ENCODE measurements at places on chromosomes 6 and 20.
A peak's percentile ranks its signal among the peaks of the same experiment; 100 is the strongest.

GRCh38 chr6:51913265-51913664, 174.1 kb downstream of the PKHD1 start:
- DNase-seq, result no peak

GRCh38 chr6:73695619-73696421, at the start of gene CD109:
TSS of gene CD109 (plus strand) at chr6:73696203. CDS start at chr6:73696216, 13 bp downstream.
- DNase-seq, result peak; percentile 59

- DNase-seq, result no peak
Measured at GRCh38 chr6:20582586-20583443, 48.6 kb downstream of the CDKAL1 start.

DNA sequence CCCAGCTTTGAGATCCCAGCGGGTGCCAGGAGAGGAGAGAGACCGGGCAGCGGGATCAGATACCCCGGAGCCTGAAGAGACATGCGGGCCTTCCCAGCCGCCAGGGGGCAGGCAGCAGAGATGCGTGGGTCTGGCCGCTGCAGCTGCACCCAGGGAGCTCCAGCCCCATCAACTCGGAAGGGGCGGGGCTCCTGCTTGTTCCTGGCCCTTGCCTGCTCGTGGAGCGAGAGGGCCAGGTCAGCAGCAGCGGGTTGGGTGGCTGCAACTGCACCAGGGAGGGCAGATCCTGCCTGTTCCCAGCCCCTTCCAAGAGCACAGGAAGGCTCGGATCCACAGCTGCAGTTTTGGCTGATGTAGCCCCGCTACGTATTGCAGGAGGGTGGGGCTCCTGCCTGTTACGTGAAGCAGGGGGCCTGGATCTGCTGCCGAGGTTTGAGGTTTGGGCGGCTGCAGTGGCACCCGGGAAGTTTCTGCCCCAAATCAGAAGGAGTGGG, 532.8 kb downstream of the RFPL4B start:
- no peak for DNase-seq

- no peak for DNase-seq
Measured at GRCh38 chr6:147201885-147202515, 2.2 kb upstream of the STXBP5 start.

- no peak for DNase-seq
Measured at GRCh38 chr6:144178323-144178722, 28.0 kb downstream of the STX11 start.

GRCh38 chr20:59006864-59007664, at the start of gene CTSZ:
TSS of gene CTSZ (minus strand) at chr20:59007254. CDS start at chr20:59007128, 126 bp downstream.
- no peak for DNase-seq

DNA sequence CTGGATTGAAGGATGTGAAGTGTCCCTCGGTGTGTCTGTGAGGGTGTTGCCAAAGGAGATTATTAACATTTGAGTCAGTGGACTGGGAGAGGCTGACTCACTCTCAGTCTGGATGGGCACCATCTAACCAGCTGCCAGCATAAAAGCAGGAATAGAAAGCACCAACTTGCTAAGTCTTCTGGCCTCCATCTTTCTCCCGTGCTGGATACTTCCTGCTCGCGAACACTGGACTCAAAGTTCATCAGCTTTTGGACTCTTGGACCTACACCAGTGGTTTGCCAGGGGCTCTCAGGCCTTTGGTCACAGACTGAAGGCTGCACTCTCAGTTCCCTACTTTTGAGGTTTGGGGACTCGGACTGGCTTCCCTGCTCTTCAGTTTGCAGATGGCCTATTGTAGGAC, 220.3 kb upstream of the LRFN2 start:
- no peak for DNase-seq

Measured in activated T-cell treated with anti-CD3 and anti-CD28 coated beads for 4 hours (primary cell).